ENCODE measurements at places on chromosomes 3 and 15.

- DNase-seq, result peak; percentile 34
Measured at GRCh38 chr3:59469948-59470723, 420.3 kb upstream of the CFAP20DC start.

DNA sequence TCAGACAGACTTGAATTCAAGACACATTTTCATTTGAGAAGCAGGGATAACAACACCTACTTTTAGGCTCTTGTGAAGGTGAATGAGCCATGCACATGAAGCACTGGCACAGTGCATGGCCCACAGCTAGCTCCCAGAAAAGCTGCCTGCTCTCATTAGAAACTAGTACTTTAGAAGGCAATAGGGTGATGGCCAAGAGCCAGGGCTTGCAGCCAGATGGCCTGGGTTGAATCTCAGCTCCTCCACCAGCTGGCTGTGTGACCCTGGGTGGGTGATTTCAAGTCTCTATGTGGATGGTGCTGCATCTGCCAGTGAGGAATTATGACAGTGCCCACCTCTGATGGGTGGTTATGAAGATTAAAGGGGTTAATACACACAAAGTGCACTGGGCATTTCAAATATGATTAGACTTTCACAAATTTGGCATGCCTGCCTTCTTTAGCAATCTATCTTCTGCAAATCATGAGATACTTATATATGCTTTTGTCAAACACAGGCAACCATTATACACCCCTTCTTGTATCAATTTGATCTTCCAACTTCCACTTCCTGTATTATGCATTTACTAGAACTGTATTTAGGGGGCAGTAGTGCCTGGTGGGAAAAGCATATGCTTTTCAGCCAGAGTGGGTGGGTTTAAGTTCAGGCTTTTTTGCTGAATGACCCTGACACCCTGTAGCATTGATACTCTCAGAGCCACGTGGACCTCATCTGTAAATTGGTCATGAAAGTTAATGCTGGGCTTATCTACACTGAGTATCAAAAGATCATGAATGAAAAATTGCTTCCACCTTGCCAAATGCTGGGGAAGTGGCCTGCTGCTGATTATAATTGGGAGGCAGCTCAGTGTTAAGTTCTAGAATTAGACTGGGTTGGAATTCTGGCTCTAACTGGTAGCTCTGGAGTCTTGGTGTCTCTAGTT, 34.7 kb upstream of the RBP1 start:
- DNase-seq, result no peak

DNA sequence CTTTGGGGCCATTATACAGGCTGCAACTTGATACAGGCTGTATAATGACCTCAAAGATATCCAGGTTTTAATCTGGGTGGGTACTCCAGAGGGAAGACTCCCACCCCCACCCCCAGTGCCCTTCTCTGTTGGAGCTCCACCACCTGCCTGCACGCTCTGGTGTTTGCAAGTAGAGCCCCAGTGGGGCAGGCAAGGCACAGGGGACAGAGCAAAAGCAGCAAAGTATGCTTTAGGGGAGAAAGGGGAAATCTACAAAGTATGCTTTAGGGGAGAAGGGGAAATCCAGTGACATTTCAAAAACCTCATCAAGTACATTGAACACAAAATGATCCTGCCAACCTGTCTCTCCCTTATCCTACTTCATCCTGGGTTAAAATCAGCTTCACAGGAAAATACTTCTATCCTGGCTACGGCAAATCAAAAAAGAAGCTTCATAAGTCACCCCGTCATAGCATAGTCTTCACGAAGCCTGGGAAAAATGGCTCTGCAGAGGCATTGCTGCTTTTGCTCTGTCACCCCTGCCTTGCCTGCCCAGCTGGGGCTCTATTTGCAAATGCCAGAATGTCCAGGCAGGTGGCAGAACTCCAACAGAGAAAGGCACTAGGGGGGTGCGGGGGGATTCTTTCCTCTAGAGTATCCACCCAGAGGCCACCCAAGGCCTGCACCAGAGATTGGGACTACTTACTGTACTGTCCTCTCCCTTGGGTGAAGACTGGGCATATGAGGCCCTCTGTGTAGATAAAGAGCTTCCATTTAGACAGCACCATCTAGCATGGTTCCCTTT, 60.9 kb upstream of the ATP11B start:
- no peak for DNase-seq

DNA sequence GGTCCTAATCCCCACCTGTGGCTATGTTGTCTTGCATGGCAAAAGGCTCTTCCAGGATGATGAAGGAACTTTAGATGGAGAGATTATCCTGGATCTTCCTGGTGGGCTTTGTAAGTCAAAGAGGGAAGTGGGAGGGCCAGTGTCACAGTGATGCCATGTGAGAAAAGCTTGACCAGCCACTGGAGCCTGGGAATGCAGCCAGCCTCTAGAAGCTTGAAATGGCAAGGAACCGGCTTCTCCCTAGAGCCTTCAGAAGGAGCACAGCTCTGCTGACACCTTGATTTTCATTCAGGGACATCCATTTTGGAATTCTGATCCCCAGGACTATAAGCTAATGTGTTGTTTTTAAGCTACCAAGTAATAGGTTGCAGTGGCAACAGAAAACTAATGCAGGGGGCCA, 58.3 kb downstream of the CLEC3B start:
- no peak for DNase-seq

GRCh38 chr3:117645561-117646242, 936.1 kb downstream of the TUSC7 start:
- no peak for DNase-seq

DNA sequence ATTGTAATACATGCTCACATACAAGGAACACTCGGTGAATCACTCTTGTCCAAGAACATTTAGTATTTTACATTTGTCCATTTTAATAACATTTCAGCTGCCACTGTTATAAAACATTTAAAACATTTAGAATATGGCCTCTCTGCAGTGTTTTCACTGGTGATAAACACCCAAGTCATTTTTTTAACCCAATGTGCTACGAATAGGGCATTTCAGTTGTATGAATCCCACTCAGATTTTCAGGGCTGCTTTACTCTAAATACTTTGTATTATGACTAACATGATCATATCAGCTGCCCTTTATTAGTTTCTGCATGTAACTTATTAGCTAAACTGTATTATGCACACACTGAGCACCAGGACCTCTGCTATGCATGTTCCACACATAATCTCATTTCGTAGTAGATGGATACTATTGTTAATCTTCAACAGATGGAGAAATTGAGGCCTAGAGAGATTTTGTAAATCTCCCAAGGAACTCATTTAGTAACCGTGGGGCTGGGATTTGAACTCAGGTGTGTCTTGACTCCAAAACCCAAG, 148.6 kb upstream of the CDIN1 start:
- DNase-seq, result no peak

GRCh38 chr3:178676942-178677790, 140.9 kb downstream of the KCNMB2 start:
- no peak for DNase-seq

- no peak for DNase-seq
Measured at GRCh38 chr15:69945729-69946128, 152.0 kb downstream of the TLE3 start.

- no peak for DNase-seq
Measured at GRCh38 chr3:179452872-179453271, 1.6 kb upstream of the GNB4 start.

DNA sequence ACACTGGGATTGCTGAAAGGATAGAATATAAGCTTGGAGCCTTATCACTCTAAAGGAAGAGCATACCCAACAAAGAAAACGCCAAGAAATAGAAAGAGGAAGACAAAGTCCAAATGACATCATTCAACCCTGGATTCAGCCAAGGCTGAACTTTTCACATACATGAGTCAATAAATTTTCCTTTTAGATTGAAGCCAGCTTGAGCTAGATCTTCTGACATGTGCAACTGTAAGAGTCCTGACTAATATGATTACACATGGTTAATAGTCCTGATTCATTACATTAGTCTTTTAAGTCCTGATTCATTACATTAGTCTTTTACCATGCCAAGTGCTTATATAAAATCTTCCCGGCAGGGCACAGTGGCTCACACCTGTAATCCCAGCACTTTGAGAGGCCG, 13.6 kb upstream of the DENND6A start:
- DNase-seq, result no peak

GRCh38 chr3:143650827-143651226, 197.4 kb downstream of the SLC9A9 start:
- DNase-seq, result no peak

GRCh38 chr3:115961380-115961779, 338.1 kb downstream of the GAP43 start:
- DNase-seq, result no peak

DNA sequence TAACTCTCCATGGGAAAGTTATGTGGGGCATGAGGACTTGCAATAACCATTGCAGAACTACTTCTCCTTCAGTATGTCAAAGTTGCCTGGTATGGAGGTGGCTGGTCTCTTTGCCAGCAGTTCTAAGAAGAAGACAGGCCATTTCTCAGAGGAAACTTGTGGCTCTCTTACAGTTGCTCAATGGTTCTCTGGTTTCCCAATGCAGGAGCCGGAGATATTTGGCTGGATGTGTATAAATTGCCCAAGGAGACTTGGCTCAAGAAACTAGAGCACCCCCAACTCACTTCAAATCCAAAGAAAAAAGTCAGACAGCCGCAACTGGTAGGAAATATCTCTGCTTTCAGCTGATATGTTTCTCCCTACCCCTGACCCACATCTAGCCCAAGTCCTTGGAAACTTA, 24.2 kb downstream of the WDR93 start:
- DNase-seq, result no peak

DNA sequence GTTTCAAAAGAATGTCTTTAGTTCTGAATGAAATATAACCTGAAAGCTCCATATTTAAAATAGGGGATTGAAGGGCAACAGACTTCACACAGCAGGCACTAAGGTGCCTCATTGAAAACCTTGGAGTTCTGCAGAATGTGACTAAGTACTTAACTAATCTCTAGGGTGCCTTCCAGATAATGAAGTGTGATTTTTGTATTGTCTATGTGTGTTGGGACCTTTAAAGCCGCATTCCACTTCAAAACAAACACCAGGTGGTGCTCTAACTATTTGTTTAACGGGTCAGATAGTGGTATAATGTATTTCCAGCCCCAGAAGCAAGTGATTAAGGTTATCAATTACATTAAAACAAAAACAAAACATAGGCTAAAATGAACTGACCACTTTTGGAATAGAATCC, 28.0 kb downstream of the TFG start:
- no peak for DNase-seq

- no peak for DNase-seq
Measured at GRCh38 chr3:39250116-39250747, 29.6 kb downstream of the CX3CR1 start.

- no peak for DNase-seq
Measured at GRCh38 chr15:67558502-67558901, 16.0 kb downstream of the MAP2K5 start.

DNA sequence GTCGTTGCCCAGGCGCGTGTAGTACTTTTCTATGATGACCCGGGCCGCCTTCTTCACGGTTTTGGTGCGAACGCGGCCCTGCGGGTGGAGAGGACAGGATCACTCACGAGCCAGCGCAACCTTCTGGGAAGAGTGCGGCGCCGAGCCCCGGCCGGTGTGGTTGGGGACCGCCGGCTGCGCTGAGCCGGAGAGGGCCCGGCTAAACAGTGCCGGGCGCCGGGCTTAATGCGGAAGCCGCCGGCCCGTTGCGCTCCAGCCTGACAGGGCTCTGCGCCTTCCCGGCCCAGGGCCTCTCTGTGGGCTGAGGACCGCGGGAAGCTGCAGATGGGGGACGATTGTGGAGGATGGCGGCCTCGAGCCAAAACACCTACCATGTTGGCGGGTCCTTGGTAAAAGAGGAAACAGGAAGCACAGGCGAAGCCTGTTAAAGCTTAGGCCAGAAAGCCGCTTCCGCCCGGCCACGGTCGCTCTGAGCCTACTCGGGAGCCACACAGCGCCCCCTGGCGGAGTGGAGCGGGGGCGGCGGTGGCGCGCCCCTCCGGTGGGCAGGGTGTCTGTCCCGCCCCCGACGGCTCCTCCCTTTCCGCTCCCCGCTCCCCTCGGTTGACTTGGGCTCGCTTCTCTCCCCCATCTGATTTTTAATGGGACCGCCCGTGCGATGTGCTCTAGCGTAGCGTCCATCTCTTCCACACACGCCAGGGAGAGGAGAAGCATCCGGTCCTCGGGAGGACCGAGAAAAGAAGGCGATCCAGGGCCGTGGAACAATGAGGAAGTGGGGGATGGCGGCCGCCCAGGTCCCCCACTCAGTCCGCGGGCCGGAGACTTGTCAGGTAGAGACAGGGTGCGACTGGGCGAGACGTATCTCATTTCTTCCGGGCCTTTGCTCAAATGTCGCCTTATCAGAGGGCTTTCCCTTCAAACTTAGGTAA, at the start of gene RPS17:
Gene RPS17 (minus strand): TSS at position 403 of the 929 bp plus-strand sequence. CDS start 29 bp downstream, at position 374.
- DNase-seq, result peak; percentile 99

DNA sequence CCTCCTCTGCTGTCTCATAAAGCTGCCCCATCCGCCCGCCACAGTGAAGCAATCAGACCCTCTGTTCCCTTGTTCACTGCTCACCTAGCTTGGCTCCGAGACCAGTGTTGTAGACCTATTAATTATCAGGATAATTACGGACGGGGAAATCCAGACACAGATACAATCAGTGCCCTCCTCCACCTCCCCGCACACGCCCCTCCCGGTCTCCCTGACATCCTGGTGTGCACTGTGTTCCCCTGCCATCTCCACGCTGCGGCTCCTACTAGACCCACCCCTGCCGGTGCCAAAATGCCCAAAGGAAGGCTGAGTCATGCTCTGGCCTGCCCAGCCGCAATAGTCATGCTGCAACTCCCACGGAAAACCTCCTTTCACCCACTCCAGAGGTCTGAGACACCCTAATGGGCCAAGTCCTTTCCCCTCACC, 277.3 kb upstream of the TLE3 start:
- peak; percentile 6 for DNase-seq

DNA sequence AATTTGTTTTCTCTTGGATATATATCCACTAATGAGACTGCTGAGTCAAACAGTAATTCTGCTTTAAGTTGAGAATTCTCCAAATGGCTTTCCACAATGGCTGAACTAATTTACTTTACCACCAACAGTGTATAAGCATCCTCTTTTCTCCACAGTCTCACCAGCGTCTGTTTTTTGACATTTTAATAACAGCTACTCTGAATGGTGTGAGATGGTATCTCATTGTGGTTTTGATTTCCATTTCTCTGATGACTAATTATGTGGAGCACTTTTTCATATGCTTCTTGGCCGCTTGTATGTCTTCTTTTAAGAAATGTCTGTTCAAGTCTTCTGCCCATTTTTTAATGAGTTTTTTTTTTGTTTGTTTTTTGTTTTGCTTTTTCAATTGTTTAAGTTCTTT, 206.2 kb downstream of the CTNNB1 start:
- DNase-seq, result no peak

- no peak for DNase-seq
Measured at GRCh38 chr3:185582236-185582635, 3.9 kb upstream of the SENP2 start.

DNA sequence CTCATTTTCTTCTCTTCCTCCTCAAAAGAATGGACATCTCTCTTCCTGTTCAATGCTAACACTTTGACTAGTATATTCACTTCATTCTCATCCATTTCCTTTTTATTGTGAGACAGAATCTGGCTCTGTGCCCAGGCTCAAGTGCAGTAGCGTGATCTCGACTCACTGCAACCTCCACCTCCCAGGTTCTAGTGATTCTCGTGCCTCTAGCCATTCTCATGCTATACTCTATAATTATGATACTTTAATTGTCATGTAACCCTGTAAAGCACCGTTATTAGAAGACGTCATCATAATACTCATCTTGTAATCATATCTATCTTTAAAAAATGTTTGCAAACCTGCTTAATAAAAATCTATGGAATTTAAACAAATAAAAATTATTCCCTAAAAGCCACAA, 107.0 kb downstream of the SHOX2 start:
- DNase-seq, result no peak

- no peak for DNase-seq
Measured at GRCh38 chr15:31476866-31477265, 150.2 kb downstream of the KLF13 start.

GRCh38 chr3:137205394-137206045, 247.7 kb downstream of the IL20RB start:
- no peak for DNase-seq

GRCh38 chr3:46187876-46188275, 20.2 kb downstream of the CCR1 start:
- no peak for DNase-seq

All from activated T-cell treated with anti-CD3 and anti-CD28 coated beads, Interleukin-2, amount 50 U/mL, for 48 hours (primary cell).